ENCODE measurements at places on chromosomes 12 and 14.

- DNase-seq: peak; percentile 62
These were observed 80.6 kb upstream of the TMEM233 start for GRCh38 chr12:119512772-119513497.

- no peak for DNase-seq
These were observed 45.6 kb downstream of the ANKRD9 start for GRCh38 chr14:102464006-102464405.

DNA sequence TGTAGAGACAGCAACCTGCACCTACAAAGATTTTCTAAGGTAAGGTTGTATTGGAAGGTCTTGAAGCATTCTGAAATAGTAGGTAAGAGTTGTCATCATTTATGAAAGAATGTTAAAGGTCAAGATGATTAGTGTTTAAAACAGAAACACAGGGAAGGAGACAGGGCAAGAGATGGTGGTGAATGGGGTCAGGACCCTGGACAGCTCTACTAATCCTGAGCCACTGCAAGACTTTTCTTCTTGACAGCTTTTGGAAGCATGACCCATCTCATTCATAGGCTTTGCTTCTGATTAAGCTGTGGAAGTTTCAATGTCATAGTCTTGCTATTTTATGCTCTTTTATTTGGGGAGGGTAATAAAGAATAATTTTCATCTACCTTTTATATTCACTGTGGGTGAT lies 75.5 kb upstream of the CAND1 start:
- DNase-seq: peak; percentile 72

- DNase-seq: no peak
These were observed 79.3 kb downstream of the GTF2A1 start for GRCh38 chr14:81141426-81141825.

DNA sequence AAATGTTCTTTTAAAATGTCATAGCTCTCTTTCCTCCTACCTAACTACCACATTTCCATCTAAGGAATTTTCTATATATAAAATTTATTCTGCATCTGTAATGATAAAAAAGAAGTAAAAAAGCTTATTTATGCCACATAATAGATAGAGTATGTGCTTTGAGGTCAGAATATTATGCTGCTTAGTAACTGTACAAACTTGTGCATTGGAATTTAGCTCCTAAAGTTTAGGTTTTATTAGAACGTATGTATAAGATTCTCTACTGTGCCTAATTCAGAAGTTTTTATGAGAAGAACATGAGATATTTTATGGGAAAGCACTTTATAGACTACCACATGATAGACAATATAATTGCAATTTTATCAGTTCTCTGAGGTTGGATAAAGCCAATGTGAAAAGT lies 384.6 kb downstream of the SLC16A7 start:
- DNase-seq: no peak

GRCh38 chr14:49209416-49209815 lies 376.8 kb downstream of the RPS29 start:
- DNase-seq: no peak

DNA sequence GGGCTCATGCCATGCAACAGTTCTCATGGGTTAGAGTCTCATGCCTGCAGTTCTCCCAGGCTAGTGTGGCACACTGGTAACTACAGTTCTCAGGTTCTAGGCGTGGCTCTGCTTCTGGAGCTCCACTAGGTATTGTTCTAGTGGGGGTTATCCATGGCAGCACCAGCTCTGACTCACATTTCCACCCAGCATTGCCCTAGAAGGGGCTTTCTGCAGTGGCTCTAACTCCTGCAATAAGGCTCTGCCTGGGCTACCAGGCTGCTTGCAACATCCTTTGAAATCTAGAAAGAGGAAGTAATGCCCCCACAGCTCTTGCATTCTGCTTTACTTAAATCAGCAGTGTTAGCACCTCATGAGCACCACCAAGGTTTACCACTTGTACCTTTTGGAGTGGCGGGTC lies 220.3 kb upstream of the ARID2 start:
- no peak for DNase-seq

- no peak for DNase-seq
These were observed 129.8 kb upstream of the KRR1 start for GRCh38 chr12:75641031-75641780.

- DNase-seq: no peak
These were observed 1104.3 kb downstream of the BCL11B start for GRCh38 chr14:98167705-98168104.

- peak; percentile 66 for DNase-seq
These were observed 6.9 kb upstream of the BMP4 start for GRCh38 chr14:53963320-53964227.

Measured in ecto neural progenitor cell (in vitro differentiated cells).